RPMI8226 (cell line): ENCODE measurements at places on chromosomes 5 and 9.

- no peak for DNase-seq
Observed at GRCh38 chr9:112881331-112881730, 9.3 kb downstream of the SLC46A2 start.

GRCh38 chr5:36878392-36879082 is 2.0 kb downstream of the NIPBL start:
- no peak for DNase-seq

DNA sequence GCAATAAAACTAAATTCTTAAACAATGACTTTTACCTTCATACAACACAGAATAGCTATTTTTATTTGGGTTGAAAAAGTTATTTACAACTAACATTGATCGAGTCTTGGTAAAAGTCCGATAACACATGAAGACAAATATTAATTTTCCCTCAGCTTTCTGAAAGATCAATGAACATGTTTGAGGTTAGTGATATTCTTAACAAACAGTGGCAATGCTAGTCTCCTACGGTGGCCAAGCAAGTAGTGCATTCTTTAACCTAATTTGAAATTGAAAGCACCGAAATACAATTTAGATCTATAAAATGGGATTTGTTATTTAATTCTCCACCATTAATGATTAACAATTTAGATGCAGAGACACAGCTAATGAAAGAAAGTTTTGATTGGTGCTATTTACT is 435.1 kb downstream of the HCN1 start:
- DNase-seq = no peak

- DNase-seq = no peak
Observed at GRCh38 chr5:134070725-134071613, 43.5 kb upstream of the TCF7 start.

DNA sequence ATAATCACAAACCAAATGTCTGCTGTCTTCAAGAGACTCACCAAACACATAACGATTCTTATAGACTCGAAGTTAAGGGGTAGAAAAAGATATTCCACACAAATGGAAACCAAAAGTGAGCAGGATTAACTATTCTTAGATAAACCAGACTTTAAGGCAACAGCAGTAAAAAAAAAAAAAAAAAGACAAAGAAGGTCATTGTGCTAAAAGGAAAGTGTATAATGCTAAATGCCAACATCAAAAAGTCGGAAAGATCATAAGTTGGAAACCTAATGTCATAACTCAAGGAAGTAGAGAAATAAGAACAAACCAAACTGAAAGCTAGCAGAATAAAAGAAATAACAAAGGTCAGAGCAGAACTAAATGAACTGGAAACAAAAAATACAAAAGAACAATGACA is 714.6 kb downstream of the SEMA5A start:
- DNase-seq = no peak

- peak; percentile 67 for DNase-seq
Observed at GRCh38 chr9:76456202-76456926, 2.6 kb upstream of the GCNT1 start.

- no peak for DNase-seq
Observed at GRCh38 chr9:124810663-124811355, 33.9 kb downstream of the OLFML2A start.

DNA sequence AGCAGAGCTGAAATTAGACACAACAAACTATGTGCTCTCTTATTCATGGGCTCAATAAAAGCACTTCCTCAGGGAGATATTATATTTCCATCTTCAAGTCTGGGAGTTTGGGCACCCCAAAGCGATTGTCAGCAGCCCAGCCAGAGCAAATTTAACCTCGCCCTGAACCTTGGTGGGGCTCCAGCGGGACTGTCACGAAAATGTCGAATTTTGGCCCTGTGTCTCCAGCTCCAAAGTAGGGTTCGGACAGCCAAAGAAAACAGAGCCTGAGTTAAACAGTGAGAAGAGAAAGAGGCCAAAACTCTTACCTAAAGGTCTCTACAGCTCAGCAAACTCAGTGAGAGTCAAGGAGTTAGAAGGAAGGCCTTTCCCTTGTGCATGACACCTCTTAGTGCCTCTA is 432.9 kb downstream of the SPATA31D1 start:
- DNase-seq = no peak

DNA sequence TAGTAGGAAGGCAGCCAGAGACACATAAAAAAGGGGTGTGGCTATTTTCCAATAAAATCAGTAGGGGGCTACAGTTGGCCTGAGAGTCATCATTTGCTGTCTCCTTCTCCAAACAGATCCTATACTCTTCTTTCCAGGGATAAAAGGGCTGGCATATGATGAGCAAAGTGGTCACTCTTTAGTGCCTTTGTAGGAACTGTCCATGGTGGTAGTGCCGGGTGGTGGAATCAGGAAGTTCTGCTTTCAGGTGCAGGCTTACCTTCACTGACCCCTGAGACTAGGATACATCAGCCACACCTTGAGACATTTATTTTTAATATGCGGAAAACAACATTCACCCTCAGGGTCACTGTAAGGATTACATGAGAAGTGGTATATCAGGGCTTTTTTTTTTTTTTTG is 80.8 kb downstream of the ASTN2 start:
- DNase-seq = no peak

DNA sequence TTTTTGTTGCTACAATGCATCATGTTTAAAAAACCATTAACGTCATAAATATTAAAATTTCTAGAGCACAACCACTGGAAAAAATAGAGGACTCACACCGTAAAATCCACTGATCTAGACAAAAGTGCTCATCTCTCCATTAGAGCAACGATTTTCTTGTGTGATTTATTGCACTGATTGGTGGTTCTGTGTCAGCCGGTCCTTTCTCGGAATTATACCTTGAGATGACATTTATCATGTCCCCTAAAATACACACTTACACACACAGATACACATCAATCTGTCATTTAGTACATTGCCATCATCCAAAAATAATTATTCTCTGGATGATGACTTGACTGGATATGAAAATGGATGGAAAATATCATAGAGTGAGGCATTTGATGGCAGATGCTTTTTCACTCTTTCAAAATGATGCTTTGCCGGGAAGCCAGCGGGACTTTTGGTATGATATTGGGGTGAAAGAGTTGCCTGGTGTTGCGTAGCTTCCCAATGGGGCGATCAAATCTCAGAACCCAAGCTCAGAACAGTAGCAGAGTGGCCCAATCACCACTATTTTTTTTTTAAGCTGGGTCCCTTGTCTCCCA is 226.6 kb downstream of the GAS1 start:
- no peak for DNase-seq

DNA sequence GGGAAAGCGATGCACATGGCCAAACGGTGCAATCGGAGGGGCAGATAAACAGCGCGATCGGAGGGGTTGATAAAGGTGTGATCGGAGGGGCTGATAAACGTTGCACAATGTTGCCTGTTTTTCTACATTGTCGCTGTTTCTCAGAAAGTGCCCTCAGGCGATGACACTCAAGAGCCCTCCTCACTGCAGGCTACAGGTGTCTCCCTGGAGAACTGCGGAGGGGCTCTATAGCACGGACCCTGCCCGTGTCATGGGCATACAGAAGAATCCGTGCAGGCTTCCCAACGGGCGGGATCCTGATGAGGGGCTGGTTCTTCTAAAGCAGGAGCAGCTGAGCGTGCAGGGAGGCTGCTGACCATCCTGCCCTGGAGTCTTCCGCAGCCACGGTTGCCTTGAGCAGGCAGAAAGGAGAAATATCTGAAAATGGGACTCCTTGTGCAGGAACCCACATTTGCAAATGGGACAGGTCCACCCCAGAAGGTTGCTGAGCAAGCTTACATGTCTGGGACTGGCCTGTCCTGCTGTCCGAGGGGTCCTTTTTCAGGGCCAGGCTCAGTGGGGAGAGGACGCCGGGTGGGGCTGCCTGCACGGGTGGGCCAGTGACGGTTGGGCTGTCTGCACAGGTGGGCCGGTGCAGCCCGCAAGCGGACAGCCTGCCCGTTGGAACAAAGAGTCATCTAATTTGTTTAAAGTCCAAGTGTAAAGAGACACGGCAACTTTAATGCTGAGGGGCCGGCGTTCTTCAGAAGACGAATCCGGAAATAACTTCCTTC is 25.1 kb upstream of the LPCAT1 start:
- DNase-seq = no peak
